ENCODE measurements at places on chromosomes 2 and 18. TPM values are rescaled to one million over a fixed set of nuclear protein-coding genes. Genes with fewer than 3 reads are reported as not detected.

EGR4 gene
- 0.08 TPM for total RNA-seq

PDE1A gene
- 0.08 TPM for total RNA-seq

IKZF2 gene
- total RNA-seq = 0.44 TPM

CKAP2L gene
- total RNA-seq = 27.0 TPM

LHCGR gene
- not detected for total RNA-seq

HAUS1 gene
- 28.4 TPM for total RNA-seq

KIAA2012 gene
- not detected for total RNA-seq

SNED1 gene
- total RNA-seq = 11.0 TPM

CIB4 gene
- 0.33 TPM for total RNA-seq

AKAIN1 gene
- total RNA-seq = not detected

SERPINB12 gene
- not detected for total RNA-seq

CYP26B1 gene
- total RNA-seq = 12.3 TPM

COL4A3 gene
- total RNA-seq = 0.18 TPM

FBXO48 gene
- 0.74 TPM for total RNA-seq
